ENCODE measurements at places on chromosomes 3 and 15.

GRCh38 chr3:186002884-186003472 lies 65.2 kb upstream of the TRA2B start:
- DNase-seq, result peak; percentile 58

DNA sequence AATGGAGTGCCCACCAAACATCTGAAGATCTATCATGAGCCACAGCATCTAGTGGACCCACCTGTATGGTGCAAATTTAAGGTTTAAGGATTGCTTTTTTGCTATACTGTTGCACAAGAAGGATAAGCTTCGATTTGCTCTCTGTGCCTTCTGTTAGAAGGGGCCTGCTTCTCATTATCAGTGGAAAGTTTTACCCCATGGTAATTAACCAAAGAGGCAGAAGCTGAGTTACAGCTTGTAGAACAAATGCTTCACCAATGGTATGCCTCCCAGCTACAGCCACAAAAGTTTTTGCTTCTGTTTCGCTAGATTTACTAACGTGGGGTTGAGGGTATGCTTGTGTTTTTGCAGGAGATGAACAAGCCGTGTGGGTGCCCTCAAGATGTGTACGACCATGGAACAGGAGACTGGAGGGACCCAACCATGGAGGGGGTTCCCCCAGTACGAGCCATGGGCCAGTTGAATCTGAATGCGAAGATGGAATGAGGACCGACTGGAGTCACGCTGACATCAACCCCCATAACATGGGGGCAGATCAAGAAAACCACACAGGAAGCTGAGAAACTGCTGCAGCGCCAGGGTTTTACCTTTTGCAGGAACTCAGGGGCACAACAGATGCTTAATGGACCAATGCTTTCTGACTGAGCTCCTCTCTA lies 43.5 kb downstream of the ACAD9 start:
- DNase-seq, result peak; percentile 67

DNA sequence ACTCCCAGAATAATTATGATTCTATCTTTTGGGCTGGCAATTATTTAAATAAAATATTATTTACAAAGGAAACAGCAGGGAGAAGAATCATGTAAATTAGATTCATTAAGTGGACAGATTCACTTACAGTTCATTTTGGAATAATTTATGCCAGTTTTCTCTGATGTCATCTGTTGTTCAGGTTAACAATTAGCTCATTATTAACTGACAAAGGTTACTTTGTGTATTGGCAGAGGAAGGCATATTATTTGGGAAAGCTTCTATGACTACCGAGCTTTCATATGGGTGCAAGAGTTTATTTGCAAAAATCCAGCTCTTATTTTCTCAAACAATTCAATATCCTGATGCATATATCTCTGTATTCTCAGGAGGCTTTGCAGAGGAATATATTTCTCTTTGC lies 224.4 kb downstream of the CHST2 start:
- no peak for DNase-seq

GRCh38 chr3:177906126-177906511 lies 630.1 kb upstream of the KCNMB2 start:
- no peak for DNase-seq

- no peak for DNase-seq
These were observed 97.2 kb upstream of the TJP1 start for GRCh38 chr15:29919380-29919881.

DNA sequence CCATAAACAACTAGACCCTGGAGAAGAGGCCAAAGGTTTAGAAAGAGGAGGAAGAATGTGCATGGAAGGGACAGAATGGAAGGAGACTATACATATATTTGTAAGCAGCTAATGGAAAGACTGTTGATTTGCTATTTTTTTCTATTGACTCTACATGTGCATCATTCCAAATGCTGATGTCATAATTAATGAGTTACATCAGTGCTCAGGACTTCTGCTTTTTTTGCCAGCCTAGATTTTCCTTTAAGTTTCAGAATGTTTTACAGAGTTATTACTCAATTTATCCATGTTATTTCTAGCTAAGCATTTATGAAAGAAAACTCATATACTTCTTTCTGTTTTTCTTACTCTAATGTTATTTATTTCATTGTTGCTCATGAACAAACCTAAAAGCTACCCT lies 62.6 kb upstream of the VGLL3 start:
- DNase-seq, result no peak

DNA sequence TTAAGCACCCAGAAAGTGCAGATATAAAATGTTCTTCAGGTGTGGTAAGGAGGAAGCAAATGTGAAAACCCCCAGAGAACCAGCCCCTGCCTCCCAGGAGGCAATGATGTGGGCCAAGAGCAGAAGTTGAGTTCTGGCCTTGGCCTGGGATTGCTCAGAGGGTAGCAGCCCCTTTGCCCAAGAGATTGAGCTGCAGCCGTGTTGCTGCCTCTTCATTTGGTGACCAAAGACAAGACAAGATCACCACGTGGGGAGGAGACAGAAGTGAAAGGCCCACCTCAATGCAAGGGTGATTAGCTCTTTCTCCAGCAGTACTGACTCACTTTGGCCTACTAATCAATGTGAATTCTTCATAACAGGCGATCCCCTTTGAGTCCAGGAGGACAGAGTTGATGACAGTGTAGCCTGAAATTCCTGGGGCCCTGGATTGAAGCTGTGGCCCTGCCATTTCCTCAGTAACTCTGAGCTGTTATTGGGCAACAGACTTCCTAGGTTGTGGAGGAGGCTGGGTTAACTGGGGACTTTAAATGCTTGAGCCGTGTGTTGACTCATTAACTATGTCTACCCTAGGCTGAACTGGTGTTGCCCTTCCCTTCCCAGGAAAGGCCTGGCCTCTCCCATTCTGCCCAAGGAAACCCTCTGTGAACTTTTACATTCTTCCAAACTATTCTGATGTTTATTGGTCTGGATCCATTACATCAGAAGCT lies 86.5 kb downstream of the ST6GAL1 start:
- no peak for DNase-seq

- no peak for DNase-seq
These were observed 31.8 kb downstream of the HEG1 start for GRCh38 chr3:125023833-125024555.

- no peak for DNase-seq
These were observed 32.8 kb upstream of the MFSD1 start for GRCh38 chr3:158768881-158769543.

- no peak for DNase-seq
These were observed 2.6 kb downstream of the PRC1 start for GRCh38 chr15:90991587-90992285.

DNA sequence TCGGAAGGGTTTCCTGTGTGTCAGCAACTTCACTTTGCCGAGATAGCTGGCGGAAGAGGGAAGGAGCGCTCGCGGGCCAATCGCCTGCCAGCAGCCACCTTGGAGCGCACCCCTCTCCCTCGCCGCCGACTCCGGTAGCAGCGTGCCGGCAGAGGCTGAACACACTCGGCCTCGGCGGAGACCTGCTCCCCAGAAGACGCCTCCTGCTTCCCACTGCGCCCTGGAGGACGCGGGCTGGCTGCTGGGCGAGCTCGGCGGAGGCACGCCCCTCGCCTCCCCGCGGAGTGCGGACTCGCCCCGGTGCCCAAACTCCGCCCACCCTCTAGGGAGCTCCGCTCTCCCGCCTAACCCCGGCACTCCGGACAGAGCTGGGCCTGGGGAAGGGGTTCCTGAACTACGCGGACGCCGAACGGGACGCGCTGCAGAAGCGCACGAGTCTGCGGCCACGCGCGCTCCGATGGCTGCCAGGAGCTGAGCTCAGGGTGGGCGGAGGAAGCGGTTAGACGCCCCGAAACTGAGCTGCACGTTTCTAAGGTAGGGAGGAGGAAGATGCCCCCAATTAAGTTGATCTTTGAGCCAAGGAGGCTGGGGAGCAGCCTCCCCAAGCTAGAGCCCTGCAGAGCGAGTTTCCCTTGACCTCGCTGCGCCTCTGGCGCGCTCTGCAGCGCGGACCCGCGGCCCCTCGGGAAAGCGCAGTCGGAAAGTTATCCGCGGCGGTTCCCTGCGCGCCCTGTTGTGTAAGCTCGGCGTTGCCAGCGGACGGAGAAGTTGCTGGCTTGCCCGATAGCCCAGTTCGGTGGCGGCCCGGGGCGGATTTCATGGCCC lies at the start of gene P2RY1:
Gene P2RY1 (plus strand): TSS at position 356 of the 825 bp plus-strand sequence. CDS start 652 bp downstream, outside the sequence.
- peak; percentile 52 for DNase-seq

- DNase-seq, result no peak
These were observed 16.5 kb downstream of the CCRL2 start for GRCh38 chr3:46423588-46423987.
